Hepatocyte (in vitro differentiated cells): ENCODE measurements at places on chromosomes 3 and 15.

GRCh38 chr15:48025118-48025517 lies 95.7 kb upstream of the SLC24A5 start:
- no peak for DNase-seq

DNA sequence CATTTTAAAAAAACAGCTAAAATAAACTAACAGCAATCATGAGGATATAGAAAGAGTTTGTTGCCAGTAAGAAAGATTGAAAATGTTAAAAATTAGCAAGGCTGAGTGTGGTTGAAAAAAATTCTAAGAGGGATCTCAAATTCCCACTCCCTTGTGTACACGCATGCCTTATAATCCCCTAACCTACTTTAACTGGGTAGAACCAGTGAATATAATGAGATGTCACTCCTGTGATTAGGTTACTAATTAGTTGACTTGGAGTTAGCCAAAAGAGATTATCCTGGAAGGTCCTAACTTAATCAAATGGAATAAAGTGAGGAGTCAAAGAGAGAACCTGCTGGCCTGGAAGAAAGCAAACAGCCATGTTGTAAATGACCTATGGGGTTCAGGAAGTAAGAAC lies 286.0 kb upstream of the TGFBR2 start:
- DNase-seq = no peak

DNA sequence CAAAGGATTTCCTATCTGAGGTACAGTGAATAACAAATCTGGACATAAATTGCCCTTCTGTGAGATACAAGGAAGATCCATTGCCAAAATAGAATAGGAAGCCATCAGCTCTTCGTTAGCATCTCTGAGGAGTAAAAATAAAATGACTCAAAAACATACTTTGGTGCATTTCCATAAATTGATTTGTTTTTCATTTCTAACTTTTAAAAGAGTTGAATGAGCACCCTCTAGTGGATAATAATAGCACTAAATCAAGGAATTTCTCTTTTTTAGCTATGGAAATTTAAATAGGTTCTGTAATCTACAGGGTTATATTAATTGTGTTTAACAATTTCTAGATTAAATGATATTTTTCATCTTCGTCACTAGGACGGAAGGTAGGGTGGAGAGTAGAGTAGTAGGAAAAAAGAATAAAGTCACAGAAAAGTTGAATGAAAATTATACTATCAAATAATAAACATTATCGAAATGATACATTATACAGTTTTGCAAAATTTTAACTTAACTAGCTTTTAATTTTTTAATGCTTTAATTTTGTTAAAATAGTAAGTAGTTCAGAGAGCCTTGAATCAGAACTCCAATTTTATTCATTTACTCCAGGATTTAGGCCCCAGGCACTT lies 6.4 kb downstream of the NSUN3 start:
- no peak for DNase-seq

DNA sequence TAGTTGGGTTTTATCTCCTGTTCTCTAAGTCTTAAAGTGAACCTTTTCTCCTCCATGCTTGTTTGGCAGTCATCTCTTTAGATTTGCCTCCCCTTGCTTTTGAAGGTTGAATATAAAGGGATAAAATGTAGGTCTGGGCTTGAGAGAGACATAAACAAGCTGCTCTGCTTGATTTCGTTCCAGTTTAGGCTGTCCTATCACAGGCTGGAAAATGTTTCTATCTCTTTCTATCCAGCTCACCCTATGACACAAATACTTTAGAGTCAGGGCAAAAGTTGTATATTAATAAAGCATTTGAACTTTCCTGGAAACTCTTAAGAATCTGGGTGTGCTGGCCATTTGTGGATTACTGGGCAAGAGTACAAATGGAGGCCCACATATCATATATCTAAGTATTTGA lies 29.5 kb upstream of the ZBBX start:
- DNase-seq = no peak

DNA sequence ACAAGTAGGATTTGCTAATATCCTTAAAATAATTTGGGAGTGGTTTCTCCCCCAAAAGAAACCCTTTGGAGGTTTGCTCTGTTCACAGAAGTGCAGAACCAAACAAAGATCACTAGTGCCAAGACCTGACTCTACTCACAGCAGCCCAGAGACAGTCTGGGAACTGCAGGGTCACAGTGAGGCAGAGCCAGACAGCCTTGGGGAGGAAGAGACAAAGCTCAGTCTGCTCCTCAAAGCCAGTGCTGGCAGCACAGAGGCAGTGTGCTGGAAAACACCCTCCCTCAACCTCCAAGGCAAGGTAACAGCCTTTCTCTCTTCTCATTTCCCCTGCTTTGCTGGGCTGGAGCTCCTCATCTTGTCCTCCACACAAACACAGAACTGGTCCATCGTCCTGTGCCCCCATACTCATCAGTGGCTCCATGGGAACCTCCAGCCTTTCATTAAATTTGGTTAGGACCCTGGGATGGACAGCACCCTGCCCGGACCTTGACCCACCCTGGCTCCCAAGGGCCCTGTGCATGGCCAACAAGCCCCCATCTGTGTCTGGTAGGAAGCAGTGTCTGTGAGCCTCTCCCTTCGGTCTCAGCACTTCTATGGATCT lies 12.6 kb downstream of the RAB6B start:
- no peak for DNase-seq

DNA sequence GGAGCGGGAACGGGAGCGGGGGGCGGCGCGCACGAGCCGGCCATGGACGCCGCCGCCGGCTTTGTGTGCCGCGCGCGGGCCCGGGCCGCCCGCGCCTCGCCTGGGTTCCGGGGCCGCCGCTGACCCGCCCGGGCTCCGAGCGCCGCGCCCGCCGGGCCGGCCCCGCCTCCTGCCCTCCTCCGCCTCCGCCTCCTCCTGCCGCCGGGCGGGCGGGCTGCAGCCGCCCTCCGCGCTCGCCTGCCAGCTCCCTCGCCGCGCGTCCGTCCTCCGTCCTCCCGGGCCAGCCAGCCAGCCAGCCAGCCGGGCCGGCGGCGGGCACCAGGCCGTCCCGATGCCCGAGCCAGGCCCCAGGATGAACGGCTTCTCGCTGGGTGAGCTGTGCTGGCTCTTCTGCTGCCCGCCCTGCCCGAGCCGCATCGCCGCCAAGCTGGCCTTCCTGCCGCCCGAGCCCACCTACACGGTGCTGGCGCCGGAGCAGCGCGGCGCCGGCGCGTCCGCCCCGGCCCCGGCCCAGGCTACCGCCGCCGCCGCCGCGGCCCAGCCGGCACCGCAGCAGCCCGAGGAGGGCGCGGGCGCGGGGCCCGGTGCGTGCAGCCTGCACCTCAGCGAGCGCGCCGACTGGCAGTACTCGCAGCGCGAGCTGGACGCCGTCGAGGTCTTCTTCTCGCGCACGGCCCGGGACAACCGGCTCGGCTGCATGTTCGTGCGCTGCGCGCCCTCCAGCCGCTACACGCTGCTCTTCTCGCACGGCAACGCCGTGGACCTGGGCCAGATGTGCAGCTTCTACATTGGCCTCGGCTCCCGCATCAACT lies at the start of gene ABHD17C:
Gene ABHD17C (plus strand): TSS at position 212 of the 812 bp plus-strand sequence. CDS start 120 bp downstream, at position 332.
- peak; percentile 85 for DNase-seq

DNA sequence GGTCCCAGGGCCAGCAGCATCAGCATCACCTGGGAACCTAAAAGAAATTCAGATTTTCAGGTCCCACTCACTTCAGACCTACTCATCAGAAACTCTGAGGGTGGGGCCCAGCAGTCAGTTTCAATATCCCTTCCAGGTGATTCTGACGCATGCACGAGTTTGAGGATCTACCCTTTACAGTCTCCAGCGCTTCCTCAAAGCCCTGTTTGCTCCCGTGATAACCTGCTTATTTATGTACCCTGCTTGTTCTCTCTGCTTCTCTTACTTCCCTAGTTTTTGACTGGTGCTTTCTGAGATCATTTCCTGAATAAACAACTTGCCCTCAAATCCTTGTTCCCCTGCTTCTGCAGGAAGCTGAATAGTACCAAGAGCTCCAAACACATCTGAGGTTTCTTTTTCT lies 245.3 kb downstream of the ZNF621 start:
- DNase-seq = no peak

GRCh38 chr3:108124337-108125152 lies 33.7 kb upstream of the CD47 start:
- no peak for DNase-seq

GRCh38 chr15:87722941-87723691 lies 533.4 kb downstream of the NTRK3 start:
- DNase-seq = no peak

- DNase-seq = peak; percentile 74
Observed at GRCh38 chr3:120820748-120821147, 78.2 kb downstream of the GTF2E1 start.

DNA sequence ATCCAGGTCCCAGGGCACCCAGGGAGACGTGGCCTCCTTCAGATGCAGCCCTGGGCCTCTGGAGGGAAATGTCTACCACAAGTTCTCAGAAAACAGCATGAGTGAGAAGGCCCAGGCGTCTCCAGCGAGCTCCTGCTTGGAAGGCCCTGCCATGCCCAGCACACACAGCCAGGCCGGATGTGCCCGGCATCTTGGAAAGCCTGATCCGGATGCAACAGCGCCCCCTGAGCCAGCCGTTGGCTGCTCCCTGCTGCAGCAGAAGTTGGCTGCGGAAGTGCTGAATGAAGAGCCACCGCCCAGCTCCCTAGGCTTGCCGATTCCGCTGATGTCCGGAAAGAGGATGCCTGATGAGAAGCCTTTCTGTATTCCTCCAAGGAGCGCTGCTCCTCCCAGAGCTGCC lies 856 bp downstream of the NPAP1 start:
- no peak for DNase-seq

DNA sequence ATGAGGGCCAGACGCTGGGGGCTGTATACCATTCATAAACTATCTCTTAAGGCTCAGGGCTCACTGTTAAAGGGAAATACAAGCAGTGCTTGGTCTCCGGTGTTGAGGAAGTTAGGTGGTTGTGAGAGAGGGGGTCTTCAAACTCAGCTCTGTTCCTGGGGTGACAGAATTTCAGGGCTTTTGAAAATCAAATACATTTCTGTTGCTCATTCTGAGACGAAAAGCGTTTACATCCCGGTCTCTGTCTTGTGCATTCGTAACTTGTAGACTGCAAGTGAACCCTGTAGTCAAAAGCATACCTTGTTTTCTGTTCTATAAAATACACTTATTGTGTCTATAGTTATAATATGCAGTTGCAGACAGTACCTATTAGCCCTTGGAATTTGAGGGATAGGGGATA lies 1.7 kb downstream of the SLCO3A1 start:
- DNase-seq = no peak

DNA sequence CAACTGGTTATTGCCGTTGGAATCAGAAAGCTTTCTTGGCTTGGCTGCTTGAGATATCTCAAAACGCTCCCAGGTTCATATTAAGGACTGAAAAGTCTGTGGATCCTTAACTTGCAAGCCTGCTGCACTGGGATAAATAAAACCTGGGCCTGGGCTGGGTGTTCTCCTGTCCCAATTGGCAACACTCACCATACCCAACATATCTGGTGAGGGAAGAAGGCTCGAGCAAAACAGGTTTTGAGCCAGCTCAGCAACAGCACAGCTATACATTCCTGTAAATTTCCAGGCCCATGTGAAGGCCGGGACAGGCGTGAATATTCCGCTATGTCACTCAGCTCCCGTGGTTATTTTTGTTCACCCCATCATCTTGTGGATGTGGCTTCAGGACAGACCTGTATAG lies 169.0 kb upstream of the BCL6 start:
- no peak for DNase-seq

DNA sequence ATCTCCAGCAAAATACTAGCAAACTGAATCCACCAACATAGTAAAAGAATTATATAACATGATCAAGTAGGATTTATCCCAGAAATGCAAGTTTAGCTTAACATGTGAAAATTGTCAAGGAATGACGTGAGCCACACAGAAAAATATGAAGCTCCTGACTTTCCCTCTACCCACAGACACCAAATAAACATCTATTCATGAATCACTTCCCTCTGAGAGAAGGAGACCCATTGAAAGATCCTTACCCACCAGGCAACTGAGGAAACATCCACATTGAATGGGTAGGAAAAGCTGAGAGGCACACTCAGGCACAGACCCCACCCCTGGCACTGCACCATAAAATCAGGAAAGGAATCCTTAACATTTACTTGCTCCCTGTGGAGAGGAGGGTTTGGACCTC lies 102.2 kb upstream of the MANF start:
- DNase-seq = no peak

GRCh38 chr3:8970971-8971589 lies 7.8 kb upstream of the RAD18 start:
- DNase-seq = peak; percentile 74
